ENCODE measurements at places on chromosomes 11 and 22. TPM values are rescaled to one million over a fixed set of nuclear protein-coding genes. Genes with fewer than 3 reads are reported as not detected.

DNA sequence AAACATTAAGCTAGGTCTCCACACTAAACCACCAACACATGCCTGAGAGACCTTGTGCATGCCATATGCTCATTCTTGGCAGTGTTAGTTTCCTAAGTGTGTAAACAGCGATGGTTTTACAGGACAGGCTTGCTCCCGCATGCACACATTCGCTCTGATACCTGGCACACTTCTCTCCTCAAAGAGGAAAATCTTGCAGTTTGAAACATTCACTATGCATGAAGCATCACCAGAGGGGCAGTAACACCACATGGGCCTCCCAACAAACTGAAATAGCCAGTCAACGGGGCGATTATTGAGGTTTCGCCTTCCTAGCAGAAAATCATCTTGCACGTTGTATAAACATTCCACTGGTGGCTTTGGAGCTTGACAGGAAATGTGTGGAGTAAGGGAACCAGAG is 52.6 kb downstream of the ABTB2 start:
- H3K4me1 ChIP-seq = no peaks in the 10 kb centered on the region
- H3K36me3 ChIP-seq = no peaks in the 10 kb centered on the region
- DNase-seq = no peak
- H3K4me3 ChIP-seq = no peak overlapping the region
- no peak overlapping the region for H3K27ac ChIP-seq

- H3K27me3 ChIP-seq = no peaks in the 10 kb centered on the region
- no peak overlapping the region for H3K4me3 ChIP-seq
- H3K27ac ChIP-seq = no peak overlapping the region
Observed at GRCh38 chr11:118427707-118428106, 8.6 kb upstream of the KMT2A start.

- no peak for DNase-seq
- peak overlapping the region; percentile 82 for H3K4me3 ChIP-seq
- no peaks in the 10 kb centered on the region for H3K4me1 ChIP-seq
- peaks cover 6% of the 10 kb centered on the region for H3K36me3 ChIP-seq
Observed at GRCh38 chr11:114059984-114060391, 477 bp downstream of the ZBTB16 start.

DNA sequence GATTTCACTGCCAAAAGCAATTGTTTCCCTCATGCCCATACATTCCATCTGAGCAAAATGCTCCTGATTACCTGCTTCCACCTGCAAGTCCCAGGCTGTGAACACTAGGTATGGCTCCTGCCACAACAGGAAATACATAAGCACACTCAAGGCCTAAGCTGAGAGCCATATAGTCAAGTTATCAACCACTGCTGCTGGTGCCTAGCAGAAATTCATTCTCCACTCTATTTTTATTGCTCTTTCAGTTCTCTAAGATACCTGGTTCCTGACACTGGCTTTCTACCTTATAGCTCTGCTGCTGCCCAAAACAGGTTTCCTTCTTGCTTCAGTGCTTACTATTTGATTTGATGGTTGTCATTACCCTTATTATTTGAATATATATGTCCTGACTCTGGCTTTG is 31.6 kb downstream of the SLC36A4 start:
- H3K36me3 ChIP-seq = no peaks in the 10 kb centered on the region
- DNase-seq = no peak
- no peaks in the 10 kb centered on the region for H3K27me3 ChIP-seq
- H3K4me1 ChIP-seq = no peaks in the 10 kb centered on the region
- no peak overlapping the region for H3K27ac ChIP-seq

GRCh38 chr11:108743851-108744250 is 79.0 kb downstream of the DDX10 start:
- no peak for DNase-seq
- H3K27ac ChIP-seq = no peak overlapping the region
- no peaks in the 10 kb centered on the region for H3K4me1 ChIP-seq
- no peaks in the 10 kb centered on the region for H3K27me3 ChIP-seq

Gene MRGPRE
- not detected for total RNA-seq

Measured in tibial nerve (tissue), 4 donors.